Renal pelvis (tissue), 12 donors: ENCODE measurements at places on chromosomes 2 and 18. TPM values are rescaled to one million over a fixed set of nuclear protein-coding genes. Genes with fewer than 3 reads are reported as not detected.

The KIF1A gene
- 12.3 TPM for polyA plus RNA-seq

DNA sequence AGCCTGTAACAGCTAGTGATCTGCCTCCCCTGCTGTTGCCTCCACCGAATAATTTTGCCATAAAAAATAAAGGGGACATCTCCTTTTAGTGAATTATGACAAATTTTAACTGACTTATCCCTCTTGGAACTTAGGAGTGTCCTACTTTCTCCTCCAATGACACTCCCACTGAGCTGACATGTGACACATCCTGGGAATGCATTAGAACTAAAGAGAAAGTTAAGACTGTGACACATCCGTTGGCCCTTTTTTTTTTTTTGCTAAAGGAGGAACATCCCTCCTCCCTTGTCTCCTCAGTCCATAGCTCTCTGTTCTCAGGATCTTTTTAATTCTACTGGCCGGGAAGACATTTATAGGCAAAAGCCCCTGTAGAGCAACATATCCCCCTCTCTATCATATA is 268.2 kb downstream of the NRXN1 start:
- DNase-seq, result no peak

The GPD2 gene
- polyA plus RNA-seq, result 23.7 TPM

DNA sequence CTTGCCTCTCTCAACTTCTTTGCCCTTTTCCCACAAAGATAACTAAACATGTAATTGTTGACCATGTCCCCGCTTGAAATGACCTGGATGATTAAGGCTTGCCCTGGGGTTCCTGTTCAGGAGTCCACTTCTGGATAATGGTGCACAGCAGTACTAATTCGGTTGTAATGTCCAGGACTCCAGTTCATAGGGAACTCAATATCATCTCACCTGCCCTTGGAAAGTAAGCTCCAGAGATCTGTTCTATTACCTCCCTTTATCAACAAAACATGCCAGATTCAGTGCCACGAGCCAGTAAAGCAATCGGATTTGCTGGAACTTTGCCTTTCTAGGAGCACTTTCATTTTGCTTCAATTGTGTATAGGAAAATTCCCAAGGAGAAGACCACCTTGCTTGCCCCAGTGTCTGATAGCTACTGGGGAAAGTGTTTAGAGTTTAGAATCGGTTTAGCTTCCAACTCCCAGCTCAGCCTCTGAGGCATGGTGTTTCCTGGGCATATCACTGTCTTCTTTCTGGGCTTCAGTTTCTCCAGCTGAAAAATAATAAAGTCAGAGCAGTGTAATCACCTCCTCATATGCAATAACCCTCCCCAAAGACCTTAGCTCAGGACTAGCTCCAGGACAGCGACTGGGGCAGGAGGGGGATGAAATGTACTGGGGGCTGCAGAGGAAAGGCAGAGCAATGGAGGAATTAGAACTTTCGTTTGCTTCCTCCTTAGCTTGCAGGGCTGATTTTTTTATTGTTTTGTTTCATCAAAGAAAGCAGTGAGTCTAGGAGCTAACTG is 162.6 kb upstream of the CYRIA start:
- DNase-seq, result no peak

DNA sequence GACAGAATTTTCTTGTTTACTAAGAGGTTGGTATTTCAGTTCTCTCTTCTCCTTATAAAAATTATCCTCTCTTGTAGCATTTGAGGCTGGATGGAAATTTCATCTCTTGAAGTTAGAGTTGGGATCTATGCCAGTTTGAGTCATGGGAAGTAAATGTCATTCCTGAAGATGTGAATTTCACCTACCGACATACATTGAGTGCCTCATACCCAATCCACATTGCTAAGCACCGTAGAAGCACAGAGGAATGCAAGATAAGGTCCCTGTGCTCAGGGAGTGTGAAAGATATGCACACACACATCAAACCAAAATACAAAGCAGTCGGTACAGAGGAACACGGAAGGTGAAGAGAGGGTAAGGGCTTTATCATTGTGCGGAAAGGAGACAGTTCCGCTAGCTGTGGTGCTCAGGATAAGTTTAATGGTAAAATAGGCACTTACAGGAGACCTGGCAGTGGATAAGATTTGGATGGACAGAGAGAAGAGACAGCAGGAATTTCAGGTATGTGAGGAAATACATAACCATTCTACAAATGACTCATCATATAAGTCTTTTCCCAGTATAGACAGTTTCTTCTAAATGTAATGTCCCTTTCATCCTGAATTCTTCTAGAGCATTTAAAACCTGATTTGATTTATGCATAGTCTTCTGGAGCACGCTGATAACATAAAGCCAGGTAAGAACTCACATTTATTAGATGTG is 205.3 kb upstream of the ST6GAL2 start:
- DNase-seq, result no peak

GRCh38 chr2:173982918-173983317 is 17.7 kb upstream of the SP3 start:
- DNase-seq, result no peak
